Amniotic stem cell (primary cell): ENCODE measurements at places on chromosomes 6 and 20.

DNA sequence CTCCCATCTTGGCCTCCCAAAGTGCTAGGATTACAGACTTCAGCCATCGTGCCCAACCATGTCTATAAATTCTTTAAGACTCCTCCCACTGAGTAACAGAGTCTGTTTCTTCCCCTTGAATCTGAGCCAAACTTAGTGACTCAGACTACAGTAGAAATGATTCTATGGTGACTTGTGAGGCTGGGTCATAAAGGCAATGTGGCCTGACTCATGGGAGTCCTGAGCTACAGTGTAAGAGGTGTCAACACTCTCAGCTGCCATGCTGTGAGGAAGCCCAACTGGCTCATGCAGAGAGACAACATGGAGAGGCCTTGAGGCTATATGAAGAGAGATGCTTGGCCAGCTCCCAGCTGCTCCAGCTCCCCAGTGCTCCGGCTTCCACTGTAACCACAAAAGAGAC, 5.2 kb upstream of the NRSN2 start:
- no peak for DNase-seq

- no peak for DNase-seq
These were observed 329.5 kb upstream of the KHDRBS2 start for GRCh38 chr6:62615366-62616015.

DNA sequence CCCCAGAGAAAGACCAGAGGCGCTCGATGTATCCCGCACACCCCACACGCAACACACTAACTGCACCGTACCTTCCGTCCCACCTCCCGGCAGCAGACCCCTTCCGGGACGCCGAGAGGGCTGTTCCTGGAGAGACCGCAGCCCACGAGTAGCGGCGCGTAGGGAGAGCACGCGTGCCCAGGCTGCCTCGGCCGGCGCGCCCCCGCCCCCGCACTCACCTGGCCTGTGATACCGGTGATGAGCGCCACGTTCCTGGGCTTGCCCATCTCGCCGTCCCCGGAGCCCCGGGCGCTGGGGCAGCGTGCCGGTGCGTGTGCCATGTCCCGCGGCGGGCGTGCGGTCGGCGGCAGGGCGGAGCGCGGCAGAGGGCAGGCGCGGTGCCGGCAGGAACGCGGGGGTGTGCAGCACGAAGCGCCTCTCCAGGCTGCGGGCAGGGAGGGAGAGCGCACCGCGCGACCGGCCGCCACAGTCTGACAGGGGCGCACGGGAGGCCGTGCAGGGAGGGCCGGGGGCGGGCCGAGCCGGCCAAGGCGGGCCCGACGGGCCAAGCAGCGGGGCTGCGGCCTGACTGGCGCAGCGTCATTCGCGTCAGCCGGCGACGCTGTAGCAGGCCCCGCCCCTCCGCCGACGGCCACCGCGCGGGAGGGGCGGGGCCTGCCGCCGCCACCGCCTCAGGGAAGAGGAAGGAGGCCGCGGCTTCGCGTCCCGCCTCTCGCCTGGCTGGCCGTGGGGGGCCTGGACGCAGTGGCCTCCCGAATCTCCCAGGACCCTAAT, at the start of gene GMDS:
TSS of gene GMDS (minus strand) at position 503 of the 774 bp plus-strand sequence.
- DNase-seq: peak; percentile 72

DNA sequence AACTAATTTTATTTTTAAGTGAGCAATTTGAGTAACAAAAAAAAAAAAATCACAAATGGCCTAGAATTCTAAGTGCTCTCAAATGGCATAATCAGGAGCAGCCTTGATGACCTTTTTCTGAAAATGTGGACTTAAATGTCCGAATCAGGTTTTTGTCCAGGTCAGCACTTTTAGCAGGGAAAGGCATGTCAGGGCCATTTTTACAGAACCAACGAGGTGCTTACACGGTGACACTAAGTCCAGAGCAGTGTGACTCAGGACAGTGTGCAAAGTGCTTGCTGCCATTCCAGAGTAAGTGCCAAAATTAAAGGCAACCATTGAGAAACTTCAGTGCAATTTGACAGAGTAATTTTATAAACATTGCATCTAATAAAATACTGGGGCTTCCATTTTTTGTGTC, 127.8 kb downstream of the KIF16B start:
- no peak for DNase-seq

GRCh38 chr6:109331081-109331480, 51.2 kb downstream of the CD164 start:
- no peak for DNase-seq

DNA sequence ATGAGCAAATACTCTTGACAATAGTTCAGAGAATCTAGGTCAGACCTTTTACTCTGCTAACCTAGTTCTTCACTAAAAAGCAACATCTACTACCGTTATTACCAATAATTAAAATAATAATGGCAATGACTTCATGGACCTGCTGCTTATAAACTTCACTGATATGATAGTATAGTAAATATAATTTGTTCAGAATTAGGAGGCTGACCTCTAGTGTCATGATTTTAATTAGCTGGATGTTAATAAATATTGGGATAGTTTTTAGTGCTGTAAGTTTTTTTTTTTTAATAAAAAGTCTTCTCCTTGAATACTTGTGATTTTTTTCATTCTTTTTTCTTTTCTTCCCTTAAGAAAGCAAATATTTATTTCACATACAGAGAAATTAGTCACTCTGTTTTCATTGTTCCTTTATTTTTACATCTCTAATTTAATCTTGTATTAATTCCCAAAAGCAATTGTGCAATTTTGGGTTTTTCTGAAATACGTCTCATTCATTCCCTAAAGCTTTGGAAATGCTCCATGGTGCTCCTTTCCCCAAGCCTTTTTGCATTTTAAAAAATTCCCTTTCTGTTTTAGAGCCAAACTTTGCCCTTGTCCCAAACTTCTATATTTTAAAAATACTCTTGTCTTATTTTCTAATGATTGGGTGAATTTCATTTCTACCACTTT, 46.6 kb upstream of the UST start:
- DNase-seq: no peak

- no peak for DNase-seq
These were observed 55.0 kb downstream of the ATP9A start for GRCh38 chr20:51713213-51713598.

DNA sequence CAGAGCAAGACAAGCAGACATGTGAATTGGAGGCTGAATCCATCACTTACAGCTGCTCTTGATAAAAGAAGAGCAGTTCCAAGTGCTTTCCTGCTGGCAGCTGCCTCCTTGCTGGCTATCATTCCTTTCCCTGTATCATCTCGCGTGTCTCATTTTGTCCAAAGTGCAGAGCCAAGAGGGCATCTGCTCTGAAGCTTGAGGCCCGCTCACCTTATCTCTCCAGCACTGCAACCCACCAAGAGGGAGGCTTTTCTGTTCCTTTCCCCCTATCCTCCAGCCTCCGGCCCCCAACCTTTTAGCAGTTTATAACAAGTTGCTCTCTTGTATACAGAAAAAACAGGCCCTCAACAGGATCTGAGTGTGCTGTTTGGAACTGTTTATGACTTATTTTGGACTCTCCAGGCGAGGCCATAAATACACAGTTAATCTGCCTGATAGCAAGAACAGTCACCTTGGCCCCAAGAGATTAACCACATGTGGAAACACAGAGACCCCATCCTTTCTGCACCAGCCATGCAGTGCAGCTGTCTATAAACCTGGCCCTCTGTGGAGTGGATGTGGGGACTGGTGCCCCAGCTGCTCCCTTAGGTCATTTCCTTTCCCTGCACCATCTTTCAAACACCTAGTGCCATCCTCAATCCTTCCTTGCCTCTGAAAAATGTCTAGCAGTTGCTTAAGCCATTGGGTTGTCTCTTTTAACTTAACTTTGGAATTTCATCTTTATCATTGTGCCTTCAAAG, 172.5 kb upstream of the FERMT1 start:
- DNase-seq: no peak

DNA sequence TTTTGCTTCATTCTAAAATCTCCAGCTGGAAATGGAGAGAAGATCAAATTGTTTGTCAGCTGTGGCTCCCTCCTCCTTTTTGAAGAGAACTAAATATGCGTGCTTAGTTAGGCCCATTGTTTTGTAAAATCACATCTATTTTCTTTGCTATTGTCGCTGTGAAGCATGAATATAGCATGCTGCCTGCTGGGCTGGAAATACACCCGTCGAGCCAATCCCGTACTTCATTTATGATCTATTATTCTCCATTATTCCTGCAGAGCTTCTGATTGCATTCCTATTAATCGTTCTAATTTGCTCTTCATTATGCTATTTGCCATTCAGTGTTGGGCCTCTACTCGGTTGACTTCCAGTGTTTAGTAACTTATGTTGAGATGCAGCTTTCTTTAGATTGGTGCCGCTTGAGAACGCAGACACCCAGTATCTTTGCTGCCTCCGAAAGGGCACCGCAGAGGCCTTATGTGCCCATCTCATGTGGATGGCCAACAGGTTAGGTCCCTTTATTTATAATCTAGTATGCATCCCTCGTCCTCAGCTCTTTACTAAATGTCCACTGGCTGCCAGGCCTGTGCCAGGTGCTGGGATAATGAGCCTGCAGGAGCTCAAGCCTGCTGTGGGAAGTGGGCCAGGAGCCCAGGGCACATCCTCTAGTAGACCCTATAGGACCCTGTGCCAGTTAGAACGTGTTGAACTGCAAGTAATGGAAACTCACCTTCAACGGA, 45.6 kb downstream of the FAM50B start:
- no peak for DNase-seq

- DNase-seq: no peak
These were observed 521 bp upstream of the RAD21L1 start for GRCh38 chr20:1225263-1225782.

DNA sequence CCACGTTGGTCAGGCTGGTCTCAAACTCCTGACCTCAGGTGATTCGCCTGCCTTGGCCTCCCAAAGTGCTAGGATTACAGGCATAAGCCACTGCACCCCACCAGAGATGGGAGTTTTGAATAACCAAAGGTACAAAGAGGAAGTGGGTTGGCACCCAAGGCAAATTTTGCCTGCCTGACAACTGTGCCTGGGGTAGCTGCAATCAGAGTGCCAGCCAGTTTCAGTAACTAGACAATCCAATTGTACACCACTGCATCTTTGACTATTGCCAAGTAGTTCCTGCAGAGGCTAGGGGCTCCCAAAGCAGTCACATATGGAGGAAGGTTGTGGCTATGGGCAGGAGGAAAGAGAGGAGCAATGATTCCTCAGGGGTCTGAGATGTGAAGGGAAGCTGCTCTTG, 16.6 kb downstream of the ZC3H12D start:
- no peak for DNase-seq

- no peak for DNase-seq
These were observed 70.3 kb downstream of the TMEM244 start for GRCh38 chr6:129790785-129791184.

- no peak for DNase-seq
These were observed 17.3 kb upstream of the CD93 start for GRCh38 chr20:23103284-23104018.

- DNase-seq: peak; percentile 11
These were observed 107.6 kb upstream of the MCHR2 start for GRCh38 chr6:100101644-100102043.

DNA sequence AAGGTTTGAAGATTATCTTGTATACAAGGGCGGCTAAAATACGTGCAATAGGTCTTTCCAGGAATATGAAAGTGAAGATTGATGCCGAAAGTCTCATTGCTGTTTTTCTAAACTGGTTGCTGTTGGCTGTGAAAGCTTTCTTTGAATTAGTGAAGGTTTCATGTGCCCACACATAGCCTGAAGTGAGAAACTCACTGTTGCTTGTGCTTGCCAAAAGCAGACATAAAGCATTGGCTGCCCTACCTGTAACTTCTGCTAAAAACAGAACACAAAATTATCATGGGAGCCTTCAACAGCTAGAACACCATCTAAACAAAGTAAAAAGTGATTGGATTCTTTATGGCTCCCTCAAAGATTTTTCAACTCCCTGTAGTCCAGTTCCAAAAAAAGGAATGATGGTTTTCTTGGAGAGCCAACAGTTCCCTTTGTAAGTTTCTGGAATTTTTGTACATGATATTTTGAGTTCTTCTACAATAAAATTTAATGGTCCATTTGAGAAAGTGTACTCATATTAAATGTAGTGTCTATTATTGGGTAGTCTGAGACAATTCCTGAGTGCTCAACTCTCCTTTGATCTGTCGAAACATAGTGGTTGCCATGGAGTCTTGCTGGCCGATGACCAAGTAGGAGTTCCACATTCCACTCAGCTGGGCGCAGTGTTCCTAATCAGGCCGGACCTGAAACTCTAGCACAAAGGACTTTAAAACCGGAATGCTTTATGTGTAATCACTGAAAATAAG, 68.5 kb downstream of the PLEKHG1 start:
- peak; percentile 1 for DNase-seq

- no peak for DNase-seq
These were observed 99.1 kb downstream of the ALDH8A1 start for GRCh38 chr6:134850721-134851305.

DNA sequence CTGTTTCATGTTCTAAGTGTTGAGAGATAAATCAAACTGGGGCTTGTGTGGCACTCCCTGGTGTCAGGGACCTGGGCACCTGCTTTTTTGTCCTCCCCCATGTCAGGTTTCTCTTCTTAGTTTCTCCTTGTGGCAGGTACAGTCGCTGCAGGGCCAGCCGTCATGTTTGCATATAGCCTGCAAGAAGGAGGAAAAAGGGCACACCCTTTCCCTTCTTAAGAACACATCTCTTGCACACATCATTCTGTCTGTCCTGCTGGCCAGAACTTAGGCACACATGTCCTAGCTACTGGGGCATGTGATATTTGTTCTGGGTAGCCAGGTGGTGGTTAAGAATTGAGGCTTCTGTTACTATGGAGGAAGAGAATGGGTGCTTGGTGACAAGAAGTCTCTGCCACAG, 27.9 kb downstream of the CDC5L start:
- DNase-seq: no peak

DNA sequence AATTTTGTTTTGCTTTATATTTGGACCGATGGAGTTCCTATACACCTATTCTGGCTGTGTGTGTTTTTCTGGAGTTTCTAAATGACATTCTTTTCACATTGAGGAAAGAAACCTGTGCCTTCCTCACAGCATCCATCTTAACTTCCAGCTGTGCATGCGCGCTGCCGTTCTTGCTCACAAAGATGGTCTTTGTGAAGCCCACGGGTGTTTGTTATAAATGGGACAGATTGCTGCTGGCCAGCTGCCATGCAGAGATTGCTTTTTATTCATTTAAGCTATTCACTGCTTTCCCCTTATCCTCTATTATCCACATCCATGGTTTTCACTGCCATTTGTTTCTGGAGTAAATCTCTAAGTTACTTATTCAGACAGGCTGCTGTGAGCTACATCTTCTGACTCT, 54.2 kb downstream of the SYNDIG1 start:
- no peak for DNase-seq

- no peak for DNase-seq
These were observed 13.4 kb downstream of the NAPB start for GRCh38 chr20:23407781-23408464.

- DNase-seq: no peak
These were observed 186.2 kb upstream of the TNFAIP3 start for GRCh38 chr6:137680705-137681346.

- no peak for DNase-seq
These were observed 42.7 kb downstream of the TRPC4AP start for GRCh38 chr20:35049776-35050352.

DNA sequence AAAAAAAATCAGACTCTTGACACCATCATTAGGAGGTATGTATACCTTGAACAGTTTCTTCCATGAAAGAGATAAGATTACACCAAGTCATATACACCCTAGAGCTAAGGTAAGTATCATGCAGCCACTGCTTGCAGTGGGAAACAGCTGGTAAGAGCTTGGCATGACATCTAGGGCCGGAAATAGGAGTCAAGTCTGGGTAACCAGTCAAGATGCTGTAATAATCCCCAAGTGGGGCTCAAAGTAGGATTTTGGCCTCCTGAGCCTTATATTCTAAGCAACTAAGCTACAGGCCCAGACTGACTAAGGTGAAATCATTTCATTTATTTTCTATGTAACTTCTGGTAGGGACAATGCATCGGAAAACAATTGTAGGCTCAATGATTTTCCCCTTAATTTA, 23.9 kb downstream of the TRERF1 start:
- no peak for DNase-seq

GRCh38 chr6:159103396-159104162, 58.8 kb upstream of the TAGAP start:
- DNase-seq: no peak
